WTC11 (cell line): ENCODE measurements at places on chromosomes 3 and 15.

- DNase-seq = no peak
Observed at GRCh38 chr3:15683253-15683652, 81.7 kb downstream of the BTD start.

DNA sequence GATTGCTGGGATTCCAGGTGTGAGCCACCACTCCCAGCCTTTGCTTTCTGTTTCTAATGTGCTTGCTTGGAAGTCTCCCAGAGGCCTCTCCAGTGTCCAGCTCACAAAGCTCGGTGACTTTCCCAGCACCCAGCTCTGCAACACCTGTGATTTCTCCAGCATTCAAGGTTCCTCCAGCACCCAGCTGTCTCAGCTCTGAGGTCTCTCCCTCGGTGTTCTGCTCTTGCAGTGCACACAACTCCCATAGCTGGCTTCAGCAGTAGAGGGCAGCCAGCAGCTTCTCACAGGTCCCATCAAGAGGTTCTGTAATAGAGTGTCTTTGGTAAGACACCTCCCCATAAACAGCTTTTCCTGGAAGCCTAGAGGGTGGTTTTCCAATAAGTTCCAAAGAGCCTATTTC lies 75.1 kb downstream of the GRM7 start:
- DNase-seq = no peak

GRCh38 chr3:58496206-58496857 lies 4.4 kb downstream of the KCTD6 start:
- no peak for DNase-seq

- no peak for DNase-seq
Observed at GRCh38 chr3:73197187-73197586, 135.7 kb downstream of the EBLN2 start.
